ENCODE measurements at places on chromosomes 1 and 21. TPM values are rescaled to one million over a fixed set of nuclear protein-coding genes. Genes with fewer than 3 reads are reported as not detected.

AMY1A gene
- not detected for total RNA-seq

OPRD1 gene
- total RNA-seq = not detected

SIPA1L2 gene
- total RNA-seq = 66.5 TPM

LMX1A gene
- not detected for total RNA-seq

PARP1 gene
- total RNA-seq = 33.5 TPM

ADGRL4 gene
- 25.9 TPM for total RNA-seq

FCRL2 gene
- not detected for total RNA-seq

RIIAD1 gene
- total RNA-seq = not detected

FCER1G gene
- 1.4 TPM for total RNA-seq

GRCh38 chr1:32651461-32652073, 559 bp downstream of the RBBP4 start:
- H3K4me3 ChIP-seq = peak overlapping the region; percentile 86
- no peak for DNase-seq
- no peaks in the 10 kb centered on the region for H3K27me3 ChIP-seq
- peak overlapping the region; percentile 96 for H3K27ac ChIP-seq

- peaks cover 32% of the 10 kb centered on the region for H3K4me1 ChIP-seq
- H3K27me3 ChIP-seq = no peaks in the 10 kb centered on the region
- H3K27ac ChIP-seq = no peak overlapping the region
- H3K4me3 ChIP-seq = no peak overlapping the region
- no peak for DNase-seq
Observed at GRCh38 chr21:43347461-43348169, 79.3 kb downstream of the SIK1 start.

DNA sequence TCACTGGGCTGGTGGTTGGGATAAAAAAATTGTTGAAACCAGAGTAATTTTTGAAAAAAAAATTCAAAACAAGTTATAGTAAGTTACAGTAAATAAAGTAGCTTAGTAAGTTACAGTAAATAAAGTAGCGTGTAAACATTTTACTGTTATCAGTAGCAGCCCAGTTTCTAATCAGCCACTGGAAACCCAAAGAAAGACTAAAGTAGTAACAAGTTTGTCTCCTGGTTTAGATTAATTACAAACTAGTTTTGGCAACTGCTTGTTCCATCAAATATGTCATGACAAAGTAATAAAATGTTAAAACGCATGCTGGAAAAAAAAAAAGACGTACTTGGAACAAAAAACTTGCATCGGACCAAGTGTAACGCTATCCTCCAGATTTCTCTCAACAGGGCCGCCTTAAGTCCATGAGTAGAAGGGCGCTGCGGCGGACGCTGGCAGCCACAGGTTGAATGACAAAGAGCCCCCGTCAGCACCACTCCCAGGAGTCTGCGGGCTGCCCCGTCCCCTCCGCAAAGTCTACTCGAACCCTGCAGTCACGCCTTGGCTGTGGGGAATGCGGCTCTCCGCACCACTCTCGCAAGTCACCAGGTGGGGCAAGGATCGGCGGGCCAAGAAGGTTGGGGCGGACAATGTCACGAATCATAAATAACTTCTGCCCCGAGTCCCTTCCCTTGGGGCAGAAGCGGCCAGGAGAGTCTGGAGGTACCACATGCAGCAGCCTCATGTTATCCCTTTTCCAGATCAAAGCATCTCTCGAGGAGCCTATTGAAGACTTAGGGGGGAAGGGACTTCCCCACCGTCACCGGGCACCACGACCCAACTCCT, 837 bp downstream of the SLC16A1 start:
- DNase-seq = peak; percentile 37
- H3K4me3 ChIP-seq = peak overlapping the region; percentile 83
- no peaks in the 10 kb centered on the region for H3K27me3 ChIP-seq
- H3K27ac ChIP-seq = peak overlapping the region; percentile 82

GRCh38 chr1:44592208-44593145, 81.8 kb downstream of the TMEM53 start:
- no peak for DNase-seq
- H3K36me3 ChIP-seq = no peaks in the 10 kb centered on the region
- peaks cover 9% of the 10 kb centered on the region for H3K27me3 ChIP-seq

DNA sequence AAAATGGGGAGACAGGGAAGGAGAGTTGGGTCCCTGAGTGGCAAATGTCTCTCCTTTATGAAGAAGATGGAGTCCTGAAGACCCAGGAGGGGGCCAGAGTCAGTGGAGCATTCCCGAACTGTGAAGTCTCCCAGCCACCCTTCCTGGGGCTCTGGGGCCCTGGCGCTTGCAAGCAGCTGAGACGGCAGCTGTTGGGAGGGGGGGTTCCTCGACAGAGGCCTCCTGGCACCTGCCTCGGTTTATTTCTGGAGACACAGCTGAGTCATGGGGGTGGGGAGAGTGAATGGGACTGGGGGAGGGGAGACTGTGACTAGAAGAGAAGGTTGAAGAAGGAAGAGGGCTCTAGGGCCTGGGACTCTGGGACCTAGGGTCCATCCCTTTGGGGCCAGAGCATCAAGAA, 14.0 kb downstream of the NES start:
- H3K4me1 ChIP-seq = peaks cover 76% of the 10 kb centered on the region
- H3K27ac ChIP-seq = peak overlapping the region; percentile 85
- no peak for DNase-seq

DNA sequence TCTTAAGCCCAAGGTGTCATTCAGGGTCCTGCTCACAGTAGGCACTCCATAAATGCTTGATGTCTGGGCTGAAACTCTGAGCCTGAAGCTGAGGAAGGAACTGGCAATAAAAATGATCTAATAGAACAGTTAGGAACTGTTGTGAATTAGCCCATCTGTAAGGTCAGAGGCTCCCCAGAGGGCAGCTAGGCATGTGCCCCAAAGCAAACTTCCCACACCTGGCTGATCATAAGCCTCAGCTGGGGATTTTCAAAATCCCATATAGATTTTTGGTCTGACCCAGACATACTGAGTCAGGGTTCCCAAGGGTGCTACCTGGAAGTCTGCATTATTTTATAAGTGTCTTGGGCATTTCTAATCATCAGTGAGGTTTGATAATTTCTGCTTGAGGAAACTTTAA, 309.4 kb upstream of the PROX1 start:
- no peaks in the 10 kb centered on the region for H3K27me3 ChIP-seq
- no peaks in the 10 kb centered on the region for H3K4me1 ChIP-seq
- no peak for DNase-seq
- no peak overlapping the region for H3K4me3 ChIP-seq
- no peaks in the 10 kb centered on the region for H3K36me3 ChIP-seq
- H3K27ac ChIP-seq = no peak overlapping the region

- DNase-seq = no peak
- no peaks in the 10 kb centered on the region for H3K36me3 ChIP-seq
- H3K4me3 ChIP-seq = no peak overlapping the region
- H3K4me1 ChIP-seq = no peaks in the 10 kb centered on the region
- no peak overlapping the region for H3K27ac ChIP-seq
- no peaks in the 10 kb centered on the region for H3K27me3 ChIP-seq
Observed at GRCh38 chr1:78913950-78914349, 92.6 kb downstream of the ADGRL4 start.

- H3K4me1 ChIP-seq = no peaks in the 10 kb centered on the region
- no peak overlapping the region for H3K27ac ChIP-seq
- H3K4me3 ChIP-seq = no peak overlapping the region
- H3K36me3 ChIP-seq = no peaks in the 10 kb centered on the region
- DNase-seq = peak; percentile 34
Observed at GRCh38 chr1:110433803-110434202, 17.1 kb upstream of the PROK1 start.

GRCh38 chr1:49187056-49187455, 410.4 kb upstream of the BEND5 start:
- H3K4me1 ChIP-seq = no peaks in the 10 kb centered on the region
- H3K4me3 ChIP-seq = no peak overlapping the region
- no peak overlapping the region for H3K27ac ChIP-seq
- H3K36me3 ChIP-seq = no peaks in the 10 kb centered on the region

DNA sequence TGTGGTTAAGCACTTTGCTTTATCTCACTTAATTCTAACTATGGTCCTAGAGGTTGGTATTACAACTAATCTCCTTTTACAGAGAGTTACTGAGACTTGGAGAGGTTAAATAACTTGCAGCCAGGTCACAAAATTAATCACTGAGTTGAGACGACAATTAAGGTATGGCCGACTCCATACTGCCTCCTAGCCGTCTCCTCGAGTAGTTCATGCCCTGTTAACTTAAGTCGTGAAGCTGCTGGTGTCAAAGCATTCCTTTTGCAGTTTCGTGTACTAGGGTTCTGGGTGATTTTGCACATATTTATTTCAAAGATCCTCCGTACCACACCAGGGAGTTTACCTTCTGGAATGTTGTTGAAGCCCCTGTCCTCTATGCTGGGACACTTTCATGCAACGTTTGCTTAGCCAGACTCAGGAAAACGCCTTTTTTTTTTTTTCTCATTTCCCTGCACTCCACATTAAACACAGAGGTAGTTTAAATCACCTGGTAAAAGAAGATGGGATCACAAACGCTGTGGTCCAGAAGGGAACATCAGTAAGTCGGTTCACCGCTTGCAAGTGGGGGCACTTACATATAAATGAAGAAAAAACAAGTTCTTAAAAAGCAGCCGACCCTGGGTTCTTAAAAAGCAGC, 570 bp upstream of the NEK7 start:
- no peaks in the 10 kb centered on the region for H3K36me3 ChIP-seq
- H3K27ac ChIP-seq = peak overlapping the region; percentile 99
- DNase-seq = peak; percentile 93
- H3K27me3 ChIP-seq = no peaks in the 10 kb centered on the region
- peaks cover 44% of the 10 kb centered on the region for H3K4me1 ChIP-seq

DNA sequence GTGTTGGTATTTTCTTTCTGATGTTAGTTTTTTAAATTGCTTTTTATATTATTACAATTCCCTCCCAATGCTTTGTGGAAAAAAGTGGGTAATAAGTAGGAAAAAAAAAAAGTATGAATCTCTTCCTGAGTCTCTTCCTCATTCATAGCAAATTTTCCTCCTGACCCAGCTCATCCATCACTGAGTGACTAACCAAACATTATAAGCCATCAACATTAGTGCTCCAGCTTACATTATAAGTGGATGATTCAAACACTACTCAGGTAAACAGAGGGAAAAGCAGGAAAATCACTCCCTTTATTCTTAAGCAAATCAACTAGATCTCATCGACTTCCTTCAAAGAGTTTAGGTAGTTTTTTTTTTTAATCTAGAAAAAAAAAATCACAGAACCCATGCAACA, 15.4 kb upstream of the SAMD13 start:
- no peak overlapping the region for H3K4me3 ChIP-seq
- H3K36me3 ChIP-seq = no peaks in the 10 kb centered on the region
- no peaks in the 10 kb centered on the region for H3K4me1 ChIP-seq

DNA sequence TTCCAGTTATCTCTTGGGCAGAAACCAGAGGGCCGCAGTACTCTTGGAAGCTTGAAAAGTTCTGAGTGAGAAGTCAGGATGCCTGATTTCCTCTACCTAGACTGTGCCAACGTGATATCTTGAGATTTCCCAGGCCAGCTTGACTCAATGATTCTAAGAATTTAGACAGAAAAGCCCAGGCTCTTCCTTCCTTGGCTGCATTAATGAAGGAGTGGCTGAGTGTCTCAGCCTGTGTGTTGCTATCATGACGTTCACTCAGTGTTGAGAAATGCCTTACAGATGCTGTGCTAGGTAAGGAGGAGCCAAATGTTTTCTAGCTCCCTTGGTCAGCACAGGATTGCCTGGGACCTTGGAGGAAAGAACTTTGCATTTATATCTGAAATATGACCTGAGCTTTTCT, 454.1 kb upstream of the USP24 start:
- no peaks in the 10 kb centered on the region for H3K36me3 ChIP-seq
- no peak overlapping the region for H3K27ac ChIP-seq
- H3K4me3 ChIP-seq = no peak overlapping the region
- H3K4me1 ChIP-seq = no peaks in the 10 kb centered on the region

- H3K36me3 ChIP-seq = no peaks in the 10 kb centered on the region
- H3K27ac ChIP-seq = peak overlapping the region; percentile 88
- DNase-seq = no peak
- H3K27me3 ChIP-seq = no peaks in the 10 kb centered on the region
Observed at GRCh38 chr1:9164919-9165318, 36.0 kb upstream of the GPR157 start.

DNA sequence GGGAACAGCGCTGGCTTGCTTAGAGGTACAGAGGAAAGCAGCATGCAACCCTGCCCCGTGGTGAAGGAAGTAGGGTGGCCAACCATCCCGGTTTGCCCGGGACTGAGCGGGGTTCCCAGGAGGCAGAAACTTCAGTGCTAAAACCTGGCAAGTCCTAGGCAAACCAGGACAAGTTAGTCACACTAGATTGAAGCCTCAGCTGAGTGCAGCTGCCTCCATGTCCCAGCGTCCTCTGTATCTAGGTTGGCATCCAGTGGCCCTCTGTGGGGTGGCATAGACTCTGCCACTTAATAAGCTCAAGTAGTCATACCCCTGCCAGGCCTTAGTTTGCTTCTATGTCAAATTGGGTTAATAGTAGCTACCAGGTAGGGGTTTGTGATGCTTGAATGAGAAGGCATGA, 67.1 kb downstream of the ATP2B4 start:
- H3K4me3 ChIP-seq = no peak overlapping the region
- H3K36me3 ChIP-seq = peaks cover 13% of the 10 kb centered on the region
- DNase-seq = no peak
- H3K27ac ChIP-seq = peak overlapping the region; percentile 79

DNA sequence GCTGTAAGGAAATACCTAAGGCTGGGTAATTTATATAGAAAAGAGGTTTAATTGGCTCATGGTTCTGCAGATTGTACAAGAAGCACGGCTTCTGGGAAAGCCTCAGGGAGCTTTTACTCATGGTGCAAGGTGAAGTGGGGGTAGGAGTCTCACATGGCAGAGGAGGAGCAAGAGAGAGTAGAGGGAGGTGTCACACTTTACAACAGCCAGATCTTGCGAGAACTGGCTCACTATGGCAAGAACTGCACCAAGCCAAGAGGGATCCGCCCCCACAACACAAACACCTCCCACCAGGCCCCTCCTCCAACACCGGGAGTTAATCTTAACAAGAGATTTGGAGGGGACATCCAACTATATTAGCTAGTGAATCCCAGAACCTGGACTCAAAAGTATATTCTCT, 135.4 kb upstream of the SOD1 start:
- H3K27ac ChIP-seq = no peak overlapping the region
- H3K4me3 ChIP-seq = no peak overlapping the region
- H3K27me3 ChIP-seq = no peaks in the 10 kb centered on the region
- H3K36me3 ChIP-seq = no peaks in the 10 kb centered on the region

GRCh38 chr21:45511661-45512431, 30.4 kb downstream of the SLC19A1 start:
- peaks cover 52% of the 10 kb centered on the region for H3K4me1 ChIP-seq
- H3K27me3 ChIP-seq = no peaks in the 10 kb centered on the region
- peak overlapping the region; percentile 76 for H3K27ac ChIP-seq
- H3K4me3 ChIP-seq = no peak overlapping the region
- H3K36me3 ChIP-seq = no peaks in the 10 kb centered on the region

DNA sequence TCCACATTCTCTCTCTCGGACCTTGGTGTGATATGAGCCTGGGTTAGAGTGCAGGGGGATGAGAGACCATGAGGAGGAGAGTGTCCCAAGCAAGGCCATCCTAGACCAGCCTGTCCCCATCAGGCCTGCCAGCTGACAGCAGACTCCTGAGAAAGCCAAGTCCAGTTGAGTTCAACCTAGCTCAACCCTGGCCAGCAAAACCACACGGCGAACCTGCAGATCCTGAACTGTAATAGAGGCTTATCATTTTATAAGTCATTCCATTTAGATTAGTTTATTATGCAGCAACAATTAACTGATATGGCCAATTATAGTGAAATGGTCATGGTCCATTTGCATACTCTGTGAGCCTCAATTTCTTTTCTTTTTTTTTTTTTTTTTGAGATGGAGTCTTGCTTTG, 36.4 kb upstream of the ARHGEF10L start:
- no peak overlapping the region for H3K4me3 ChIP-seq
- no peaks in the 10 kb centered on the region for H3K27me3 ChIP-seq
- H3K4me1 ChIP-seq = peaks cover 6% of the 10 kb centered on the region
- peak overlapping the region; percentile 58 for H3K27ac ChIP-seq
- H3K36me3 ChIP-seq = no peaks in the 10 kb centered on the region

- DNase-seq = no peak
- no peaks in the 10 kb centered on the region for H3K36me3 ChIP-seq
- no peak overlapping the region for H3K4me3 ChIP-seq
- H3K4me1 ChIP-seq = no peaks in the 10 kb centered on the region
- H3K27me3 ChIP-seq = no peaks in the 10 kb centered on the region
Observed at GRCh38 chr1:99594205-99594604, 51.7 kb upstream of the PALMD start.
